Globus pallidus (tissue), 1 donor: ENCODE measurements at places on chromosomes 7 and 10.
A peak's percentile ranks its signal among the peaks of the same experiment; 100 is the strongest.

DNA sequence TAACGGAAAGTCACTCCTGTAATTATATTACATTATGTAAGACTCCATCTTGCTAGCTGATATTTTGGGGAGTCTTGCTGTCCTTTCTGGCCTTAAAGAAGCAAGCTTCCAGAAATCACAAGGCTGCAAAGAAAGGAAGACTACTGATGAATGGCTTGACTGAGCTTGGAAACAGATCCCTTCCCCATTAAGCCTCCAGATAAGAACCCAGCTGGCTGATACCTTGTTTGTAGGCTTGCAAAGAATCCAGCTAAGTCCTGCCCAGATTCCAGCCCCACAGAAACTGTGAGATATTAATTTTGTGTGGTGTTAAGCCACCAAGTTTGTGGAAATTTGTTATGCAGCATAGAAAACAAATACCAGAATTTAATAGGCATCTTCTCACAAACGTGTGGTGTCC is 49.9 kb upstream of the TMEM106B start:
- no peak for DNase-seq

GRCh38 chr10:17644485-17644943 is 563 bp downstream of the STAM start:
- DNase-seq = no peak

GRCh38 chr7:157004521-157005455 is 5.7 kb downstream of the MNX1 start:
- DNase-seq = no peak

DNA sequence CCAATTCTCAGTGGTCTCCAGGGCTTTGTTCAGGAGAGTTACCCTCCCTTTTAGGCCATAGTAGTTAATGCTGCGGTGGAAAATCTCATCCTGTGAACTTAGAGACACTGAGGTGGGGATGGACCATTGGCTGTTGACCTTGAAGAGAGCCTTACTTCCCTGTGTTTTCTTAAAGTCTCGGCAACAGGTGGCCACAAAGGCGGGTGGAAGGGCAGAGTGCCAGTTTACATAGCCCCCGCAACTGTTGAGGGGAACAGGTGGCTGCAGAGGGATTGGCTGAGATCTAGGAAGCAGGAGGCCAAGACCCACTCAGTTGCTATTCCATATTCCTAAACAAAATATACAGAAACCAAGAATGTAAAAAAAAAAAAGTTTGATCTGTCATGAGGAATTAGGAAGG is 160.6 kb downstream of the ST7 start:
- no peak for DNase-seq

- no peak for DNase-seq
Observed at GRCh38 chr7:68438016-68438415, 1160.3 kb upstream of the AUTS2 start.

GRCh38 chr10:70940834-70941568 is 52.6 kb upstream of the PCBD1 start:
- no peak for DNase-seq

DNA sequence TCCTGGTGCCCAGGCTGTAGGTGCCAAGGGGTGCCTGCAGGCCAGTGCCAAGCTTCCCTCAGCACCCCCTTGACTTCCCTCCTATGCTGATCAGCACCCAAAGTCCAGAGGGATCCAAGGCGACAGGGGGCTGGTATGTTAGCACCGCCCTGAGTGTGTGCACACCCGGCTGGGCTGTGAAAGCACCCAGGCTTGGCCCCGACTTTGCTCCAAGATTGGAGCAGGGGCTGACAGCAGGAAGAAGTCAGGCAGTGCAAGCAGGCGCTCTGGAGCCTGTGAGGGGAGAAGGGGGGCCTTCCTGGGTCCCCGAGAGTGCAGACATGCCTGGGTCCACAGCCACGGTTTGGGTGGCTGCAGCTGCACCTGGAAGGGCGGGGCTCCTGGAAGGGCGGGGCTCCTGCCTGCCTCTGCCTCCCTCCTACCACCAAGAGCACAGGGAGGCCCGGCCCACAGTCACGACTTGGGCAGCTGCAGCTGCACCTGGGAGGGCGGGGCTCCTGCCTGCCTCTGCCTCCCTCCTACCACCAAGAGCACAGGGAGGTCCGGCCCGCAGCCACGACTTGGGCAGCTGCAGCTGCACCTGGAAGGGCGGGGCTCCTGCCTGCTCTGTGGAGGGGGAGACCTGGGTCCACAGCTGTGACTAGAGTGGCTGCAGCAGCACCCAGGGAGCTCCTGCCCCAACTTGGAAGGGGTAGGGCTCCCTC is 30.2 kb upstream of the ZMYND11 start:
- DNase-seq = no peak

- no peak for DNase-seq
Observed at GRCh38 chr7:157668221-157668883, 331.5 kb downstream of the DNAJB6 start.

DNA sequence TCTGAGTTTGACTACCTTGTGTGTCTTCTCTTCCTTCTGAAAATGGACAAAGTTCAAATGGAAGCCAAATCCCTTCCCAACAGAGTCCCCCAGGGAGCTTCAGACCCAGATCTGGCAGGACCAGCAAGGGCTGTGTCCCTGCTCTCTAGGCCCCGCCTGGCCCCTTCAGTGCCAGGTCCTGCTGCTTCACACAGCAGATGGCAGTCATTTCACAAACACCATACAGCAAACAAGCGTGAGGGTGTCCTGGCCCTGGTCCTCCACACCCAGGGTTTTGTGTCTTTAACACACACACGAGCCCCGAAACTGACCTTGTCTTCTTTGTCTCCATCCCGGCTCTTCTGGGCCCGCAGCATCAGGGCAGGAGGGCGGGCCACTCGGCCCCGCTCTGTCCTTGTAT is 145.0 kb downstream of the TCERG1L start:
- DNase-seq = no peak

- no peak for DNase-seq
Observed at GRCh38 chr10:95504246-95504691, 56.9 kb downstream of the SORBS1 start.

DNA sequence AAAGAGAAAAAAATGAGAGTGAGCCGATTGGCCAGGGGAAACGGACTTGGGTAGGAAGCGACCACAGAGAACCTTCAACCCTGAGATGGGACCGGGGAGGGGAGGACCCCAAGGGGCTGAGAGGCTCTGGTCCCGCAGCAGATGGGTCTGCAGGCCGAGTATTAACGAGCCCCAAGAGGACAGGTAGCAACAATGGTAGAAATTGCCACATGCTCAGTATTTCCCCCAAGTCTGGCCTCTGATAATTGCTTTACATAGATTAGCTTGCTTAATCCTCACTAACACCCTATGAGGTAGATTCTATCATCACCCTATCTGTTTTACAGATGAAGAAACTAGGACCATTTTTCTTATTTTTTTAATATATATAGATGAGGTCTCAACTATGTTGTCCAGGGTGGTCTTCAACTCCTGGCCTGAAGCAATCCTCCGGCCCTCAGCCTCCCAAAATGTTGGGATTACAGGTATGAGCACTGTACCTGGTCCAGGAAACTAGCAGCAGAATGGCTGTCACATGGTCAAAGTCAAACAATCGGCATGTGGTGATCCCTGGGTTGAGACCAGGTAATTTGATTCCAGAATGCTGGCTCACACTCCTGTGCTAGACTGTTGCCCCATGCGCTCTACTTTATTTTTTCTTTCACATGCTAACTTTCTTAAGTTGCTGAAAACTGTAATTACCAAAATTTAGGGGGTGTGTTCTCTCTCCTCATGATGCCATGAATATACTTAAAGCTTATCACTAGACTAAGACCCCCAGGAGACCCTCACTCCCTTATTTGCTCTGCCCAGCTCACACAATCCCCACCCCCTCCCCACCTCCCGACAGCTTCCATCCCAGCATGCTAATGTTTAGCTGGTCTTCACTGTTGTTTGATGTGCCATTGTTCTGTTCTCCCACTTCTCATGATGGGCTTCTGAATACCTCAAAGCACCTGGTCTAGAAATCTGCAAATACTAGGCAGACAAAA is 67.9 kb upstream of the AFAP1L2 start:
- DNase-seq = no peak

DNA sequence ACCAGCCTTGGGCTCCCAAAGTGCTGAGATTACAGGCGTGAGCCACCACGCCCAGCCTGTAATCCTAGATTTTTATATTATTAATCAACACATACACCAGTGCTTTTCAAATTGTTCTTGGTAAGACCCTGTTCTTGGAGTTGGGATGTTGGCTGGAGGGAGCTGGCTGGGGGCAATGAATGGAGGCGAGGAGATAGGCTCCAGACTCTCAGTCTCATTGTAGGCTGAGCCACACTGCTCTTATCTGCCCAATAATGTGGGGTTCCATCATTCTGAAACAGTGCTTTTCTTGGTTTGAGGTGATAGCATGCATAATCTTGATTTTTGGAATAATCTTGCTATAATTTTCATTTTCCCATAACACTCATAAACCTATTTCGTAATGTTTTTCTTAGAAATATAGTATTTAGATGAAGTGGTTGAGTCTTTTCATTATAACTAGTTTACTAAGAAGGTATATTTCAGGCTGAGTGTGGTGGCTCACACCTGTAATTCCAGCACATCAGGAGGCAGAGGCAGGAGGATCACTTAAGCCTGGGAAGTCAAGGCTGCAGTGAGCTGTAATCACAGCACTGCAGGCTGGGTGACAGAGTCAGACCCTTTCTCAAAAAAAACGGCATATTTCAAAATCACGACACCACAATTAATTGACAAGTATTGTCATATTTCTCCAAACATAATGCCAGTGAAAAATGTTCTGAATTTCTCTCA is 65.1 kb upstream of the LYZL2 start:
- DNase-seq = no peak

- peak; percentile 7 for DNase-seq
Observed at GRCh38 chr10:112115781-112116385, 67.7 kb downstream of the GPAM start.

GRCh38 chr10:47178537-47179290 is 121.3 kb upstream of the GDF10 start:
- DNase-seq = no peak

GRCh38 chr7:26375726-26376174 is 84.1 kb downstream of the SNX10 start:
- DNase-seq = no peak

DNA sequence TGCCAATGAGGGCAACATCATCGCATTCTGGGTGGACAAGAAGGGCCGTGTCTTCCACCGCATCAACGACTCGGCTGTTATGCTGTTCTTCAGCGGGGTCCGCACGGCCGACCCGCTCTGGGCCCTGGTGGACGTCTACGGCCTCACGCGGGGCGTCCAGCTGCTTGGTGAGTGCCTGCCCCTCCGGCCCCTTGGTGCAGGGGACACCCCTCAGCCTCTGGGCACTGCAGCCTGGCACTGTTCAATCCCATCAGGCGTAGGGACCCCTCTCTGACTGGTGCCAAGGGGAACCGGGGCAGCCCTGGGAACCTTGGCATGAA is 78.1 kb downstream of the NEURL1 start:
- DNase-seq = no peak

GRCh38 chr10:50992972-50993766 is 81.1 kb upstream of the PRKG1 start:
- DNase-seq = no peak

- peak; percentile 38 for DNase-seq
Observed at GRCh38 chr10:106534441-106534840, 630.1 kb downstream of the SORCS1 start.

- no peak for DNase-seq
Observed at GRCh38 chr7:110372685-110373084, 718.2 kb upstream of the LRRN3 start.

DNA sequence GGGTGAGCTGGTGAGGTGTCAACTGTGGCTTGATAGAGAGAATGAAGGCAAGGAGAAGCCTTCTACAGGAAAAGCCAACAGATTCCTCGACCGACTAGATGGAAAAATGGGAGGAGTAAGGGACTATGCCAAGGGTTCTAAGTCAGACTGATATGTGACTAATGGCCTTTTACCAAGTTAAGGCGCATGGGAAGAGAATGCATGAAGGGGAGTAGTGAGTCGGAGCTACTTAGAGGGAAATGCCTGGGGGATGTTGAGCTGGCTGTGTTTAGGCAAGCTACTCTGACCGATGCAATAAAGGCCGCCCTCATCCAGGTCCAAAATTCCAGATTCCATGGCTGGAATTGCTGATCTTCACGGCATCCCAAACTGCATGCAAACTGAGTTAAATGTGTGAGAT is 48.2 kb downstream of the APBB1IP start:
- no peak for DNase-seq

DNA sequence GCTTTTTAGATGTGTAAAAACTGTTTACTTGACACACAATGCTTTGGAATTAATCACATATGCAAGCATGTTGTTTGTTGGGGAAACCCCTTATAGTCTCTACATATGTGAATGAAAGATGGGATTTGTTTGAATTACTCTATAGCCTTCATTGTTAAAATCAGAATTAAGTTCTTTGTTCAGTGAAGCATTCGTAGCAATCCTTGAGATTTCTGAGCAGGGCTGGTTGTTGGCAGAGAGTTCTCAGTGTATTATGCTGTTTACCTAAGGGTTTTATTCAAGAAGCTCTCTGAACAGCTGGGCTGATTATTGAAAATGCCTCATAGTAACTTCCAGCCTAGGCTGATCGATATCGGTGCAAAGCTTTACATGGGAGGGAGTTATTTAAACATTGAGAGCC is 190.9 kb downstream of the VTI1A start:
- no peak for DNase-seq

- DNase-seq = no peak
Observed at GRCh38 chr7:135406918-135407317, 103.0 kb downstream of the CNOT4 start.

DNA sequence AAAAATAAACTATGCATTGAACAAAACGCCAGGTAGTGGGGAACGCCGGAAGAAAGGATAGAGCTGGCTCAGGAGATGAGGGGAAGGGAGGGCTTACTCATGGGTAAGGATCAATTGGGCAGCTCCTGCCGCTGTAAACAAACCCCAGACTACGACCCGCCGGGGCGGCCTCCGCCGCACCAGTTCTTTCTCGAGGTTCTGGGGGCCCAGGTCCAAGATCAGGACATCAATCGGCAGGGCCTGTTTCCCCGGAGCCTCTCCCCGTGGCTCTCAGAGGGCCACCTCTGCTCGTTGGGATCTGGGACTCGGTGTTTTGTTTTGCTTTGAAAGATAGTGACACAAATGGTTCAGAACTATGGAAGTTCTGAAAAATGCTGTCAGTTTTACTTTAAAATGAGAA is 140.4 kb downstream of the ELFN1 start:
- DNase-seq = no peak

DNA sequence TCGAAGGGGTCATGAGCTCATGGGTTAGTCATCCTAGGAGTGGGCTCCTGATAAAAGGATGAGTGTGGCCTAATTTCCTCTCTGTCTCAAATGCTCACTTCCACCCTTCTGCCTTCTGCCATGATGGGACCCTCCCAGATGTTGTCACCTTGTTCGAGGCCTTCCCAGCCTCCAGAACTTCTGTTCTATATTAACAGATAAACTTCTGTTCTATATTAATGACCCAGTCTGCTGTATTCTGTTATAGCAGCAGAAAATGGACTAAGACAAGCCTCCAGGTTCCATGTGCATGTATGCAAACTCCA is 583.2 kb downstream of the GLRX3 start:
- DNase-seq = no peak
